ENCODE measurements at places on chromosomes 12 and 14. TPM values are rescaled to one million over a fixed set of nuclear protein-coding genes. Genes with fewer than 3 reads are reported as not detected.

The SERPINA5 gene
- not detected for total RNA-seq

The PIANP gene
- total RNA-seq, result not detected

The ASIC1 gene
- total RNA-seq, result 0.13 TPM

The ARHGAP9 gene
- total RNA-seq, result not detected

The TESPA1 gene
- not detected for total RNA-seq

The C1S gene
- 200 TPM for total RNA-seq

The B4GALNT3 gene
- 0.11 TPM for total RNA-seq

The RCOR1 gene
- 13.0 TPM for total RNA-seq

The OVCH1 gene
- total RNA-seq, result 0.13 TPM

The GYS2 gene
- total RNA-seq, result not detected
